MV-4-11 (cell line): ENCODE measurements at places on chromosomes 5 and 9.

GRCh38 chr5:122221857-122222256 lies 90.2 kb upstream of the SNCAIP start:
- DNase-seq = no peak

- DNase-seq = peak; percentile 41
Observed at GRCh38 chr5:123142206-123142915, 53.3 kb downstream of the PRDM6 start.

DNA sequence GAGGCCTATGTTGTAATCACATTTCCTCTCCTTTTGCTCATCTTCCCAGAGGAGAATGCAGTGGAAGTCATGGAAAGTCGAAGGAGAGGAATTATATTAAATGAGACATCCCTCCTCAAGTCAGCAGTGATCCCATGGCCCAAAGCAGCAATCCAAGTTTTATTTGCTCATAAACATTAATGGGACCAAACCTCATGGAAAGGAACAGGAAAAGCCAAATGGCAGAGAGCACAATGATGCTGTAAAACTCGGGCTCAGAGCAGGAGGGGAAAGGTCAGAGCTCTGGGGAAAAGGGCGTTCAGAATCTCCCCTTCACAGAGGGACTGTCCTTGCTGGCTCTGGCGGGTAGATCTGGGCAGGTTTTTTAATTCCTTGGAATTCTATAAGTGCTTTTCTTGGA lies 175.8 kb downstream of the C5orf15 start:
- no peak for DNase-seq

DNA sequence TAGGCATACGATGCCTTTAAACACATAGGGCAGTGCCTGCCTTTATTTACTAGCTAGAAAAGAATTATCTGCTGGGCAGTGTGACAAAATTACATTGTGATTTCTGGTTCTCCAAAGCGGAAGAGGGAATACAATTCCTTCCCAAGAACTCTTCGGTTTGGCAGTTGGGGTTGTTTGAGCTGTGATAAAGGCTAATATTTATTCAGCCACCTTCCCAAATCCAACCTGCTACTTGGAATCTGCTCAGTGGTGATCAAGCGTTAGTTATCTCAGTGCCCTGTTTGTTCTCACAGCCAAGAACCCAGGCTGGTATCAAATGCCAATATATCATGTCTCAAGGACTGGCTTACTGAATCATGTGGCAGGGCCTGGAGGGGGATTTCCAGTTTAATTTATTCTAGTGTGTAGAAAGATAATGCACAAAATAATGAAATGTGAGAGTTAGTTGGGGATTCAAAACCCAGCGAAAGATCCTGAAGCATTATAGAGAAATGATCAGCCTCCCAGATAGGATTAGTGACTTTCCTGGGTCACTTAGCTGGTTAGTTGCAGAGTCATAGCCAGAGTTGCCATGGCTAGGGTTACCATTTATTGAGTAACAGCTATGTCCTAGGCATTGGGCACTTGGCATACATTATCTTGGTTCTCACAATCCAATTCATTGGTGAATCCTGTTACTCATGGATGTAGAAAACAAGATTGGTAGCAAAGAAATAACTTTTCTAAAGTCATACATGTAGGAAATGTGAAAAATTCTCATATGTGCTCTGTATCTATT lies 457.0 kb upstream of the KLF4 start:
- DNase-seq = peak; percentile 22

GRCh38 chr9:75500479-75500878 lies 390.0 kb upstream of the PCSK5 start:
- peak; percentile 85 for DNase-seq

DNA sequence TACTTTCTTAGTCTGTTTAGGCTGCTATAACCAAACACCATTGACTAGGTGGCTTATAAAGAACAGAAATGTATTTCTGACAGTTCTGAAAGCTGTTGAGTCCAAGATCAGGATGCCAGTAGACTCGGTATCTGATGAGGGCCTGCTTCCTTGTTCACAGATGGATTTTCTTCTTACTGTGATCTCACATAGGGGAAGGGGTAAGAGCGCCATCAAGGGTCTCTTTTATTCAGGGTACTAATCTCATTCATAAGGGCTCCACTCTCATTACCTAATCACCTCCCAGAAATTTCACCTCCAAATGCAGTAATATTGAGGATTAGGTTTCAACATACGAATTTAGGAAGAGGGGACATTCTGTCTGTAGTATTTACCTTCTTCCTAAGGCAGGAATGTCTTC lies 384.0 kb upstream of the DMAC1 start:
- DNase-seq = no peak

GRCh38 chr5:1762121-1762882 lies 37.3 kb downstream of the MRPL36 start:
- DNase-seq = no peak

GRCh38 chr9:97895695-97896332 lies 26.5 kb downstream of the TRMO start:
- DNase-seq = peak; percentile 12

DNA sequence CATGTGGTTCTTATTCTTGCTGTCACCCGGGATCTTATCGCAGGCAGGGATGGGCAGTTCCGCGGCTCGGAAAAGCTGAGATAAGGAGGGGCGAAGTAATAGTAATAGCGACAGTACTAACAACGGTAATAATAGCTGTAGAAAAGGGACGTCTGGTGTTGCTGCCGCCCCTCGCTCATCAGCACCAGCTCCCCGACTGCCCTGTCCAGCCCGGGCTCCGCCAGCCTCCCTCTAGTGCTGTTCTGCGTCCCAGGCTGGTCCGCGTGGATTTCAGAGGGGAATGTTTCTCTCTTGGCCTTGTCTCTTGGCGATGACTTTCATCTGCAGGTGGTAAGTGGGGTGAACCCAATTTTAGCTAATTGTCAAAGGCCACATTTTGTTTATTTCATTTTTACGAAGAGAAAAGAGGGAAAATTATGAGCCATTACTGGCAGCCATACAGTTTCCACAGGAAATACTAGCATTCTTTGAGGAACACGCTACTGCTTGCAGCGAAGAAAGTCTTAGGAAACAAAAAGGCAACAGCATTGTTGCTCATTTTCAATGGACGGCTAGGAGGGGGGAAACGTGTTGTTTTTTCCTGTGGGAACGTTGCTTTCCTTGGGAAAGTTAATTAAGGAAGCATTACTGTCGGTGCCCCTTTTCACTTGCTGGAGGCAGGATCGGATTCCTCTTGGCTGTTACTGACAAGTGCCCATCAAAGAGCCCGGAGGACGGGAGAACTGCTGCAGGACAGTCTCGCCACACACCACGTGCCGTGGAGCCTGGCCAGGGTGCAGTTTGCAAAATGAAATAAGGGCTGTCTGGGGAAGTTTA lies 762 bp downstream of the SNCAIP start:
- no peak for DNase-seq

DNA sequence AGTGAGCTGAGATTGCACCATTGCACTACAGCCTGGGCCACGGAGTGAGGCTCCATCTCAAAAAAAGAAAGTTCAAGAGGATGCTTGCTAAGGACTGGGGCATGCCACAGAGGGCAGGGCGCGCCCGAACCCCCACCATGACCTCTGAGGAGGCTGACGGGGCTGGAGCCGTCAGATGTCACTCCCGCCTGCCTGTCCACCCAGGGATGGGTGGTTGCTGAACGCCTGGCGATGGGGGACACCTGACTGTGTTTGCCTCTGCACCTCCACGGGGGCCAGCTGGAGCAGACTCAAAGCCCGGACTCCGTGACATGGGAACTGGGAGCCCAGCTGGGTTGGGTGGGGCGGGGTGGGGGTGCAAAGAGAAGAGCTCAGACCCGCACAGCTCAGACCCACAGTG lies 31.9 kb downstream of the ADAMTSL2 start:
- DNase-seq = no peak

DNA sequence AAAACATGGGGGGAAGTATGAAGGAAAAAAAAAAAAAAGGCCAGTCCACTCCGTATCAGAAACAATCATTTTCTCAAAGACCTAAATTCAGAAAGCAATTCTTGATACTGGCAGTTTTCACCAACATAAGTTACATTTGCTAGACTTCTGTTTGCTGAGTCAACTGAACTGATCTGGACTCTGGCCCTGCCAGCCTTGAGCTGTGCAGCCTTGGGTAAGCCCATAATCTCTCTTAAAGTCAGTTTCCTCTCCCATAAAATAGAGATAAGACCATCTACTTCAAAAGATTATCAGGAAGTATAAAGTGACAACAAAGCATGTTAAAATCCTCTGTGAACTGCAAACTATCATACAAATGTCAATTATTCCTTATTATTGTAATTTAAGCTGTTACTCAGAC lies 106.8 kb downstream of the MAPKAP1 start:
- no peak for DNase-seq

GRCh38 chr5:133311176-133311575 lies 259.4 kb downstream of the HSPA4 start:
- DNase-seq = no peak

DNA sequence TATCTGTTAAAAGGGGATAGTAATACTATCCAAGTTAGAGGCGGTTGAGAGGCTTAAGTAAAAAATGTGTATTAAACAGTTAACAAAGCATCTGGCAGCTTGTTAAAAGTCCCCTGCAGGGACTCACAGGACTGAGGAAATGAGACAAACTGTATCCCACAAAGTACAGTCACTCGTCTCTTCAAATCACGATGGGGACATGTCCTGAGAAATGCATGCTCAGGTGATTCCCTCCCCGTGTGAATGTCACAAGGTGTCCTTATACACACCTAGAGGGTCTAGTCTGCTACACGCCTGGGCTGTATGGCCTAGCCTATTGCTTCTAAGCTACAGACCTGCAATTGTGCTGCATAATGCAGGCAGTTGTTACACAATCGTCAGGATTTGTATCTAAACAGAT lies 237.0 kb downstream of the IRX2 start:
- DNase-seq = no peak

- no peak for DNase-seq
Observed at GRCh38 chr9:32704343-32704742, 68.9 kb upstream of the TAF1L start.

- DNase-seq = peak; percentile 79
Observed at GRCh38 chr9:37911271-37911681, 7.3 kb upstream of the SLC25A51 start.
